Head of caudate nucleus (tissue), 42 donors: ENCODE measurements at places on chromosomes 2 and 18.

GRCh38 chr2:165239230-165239629 is at the start of gene SCN2A:
TSS of gene SCN2A (plus strand) at chr2:165239414. CDS start at chr2:165295824, 56,410 bp downstream.
- no peak for DNase-seq

DNA sequence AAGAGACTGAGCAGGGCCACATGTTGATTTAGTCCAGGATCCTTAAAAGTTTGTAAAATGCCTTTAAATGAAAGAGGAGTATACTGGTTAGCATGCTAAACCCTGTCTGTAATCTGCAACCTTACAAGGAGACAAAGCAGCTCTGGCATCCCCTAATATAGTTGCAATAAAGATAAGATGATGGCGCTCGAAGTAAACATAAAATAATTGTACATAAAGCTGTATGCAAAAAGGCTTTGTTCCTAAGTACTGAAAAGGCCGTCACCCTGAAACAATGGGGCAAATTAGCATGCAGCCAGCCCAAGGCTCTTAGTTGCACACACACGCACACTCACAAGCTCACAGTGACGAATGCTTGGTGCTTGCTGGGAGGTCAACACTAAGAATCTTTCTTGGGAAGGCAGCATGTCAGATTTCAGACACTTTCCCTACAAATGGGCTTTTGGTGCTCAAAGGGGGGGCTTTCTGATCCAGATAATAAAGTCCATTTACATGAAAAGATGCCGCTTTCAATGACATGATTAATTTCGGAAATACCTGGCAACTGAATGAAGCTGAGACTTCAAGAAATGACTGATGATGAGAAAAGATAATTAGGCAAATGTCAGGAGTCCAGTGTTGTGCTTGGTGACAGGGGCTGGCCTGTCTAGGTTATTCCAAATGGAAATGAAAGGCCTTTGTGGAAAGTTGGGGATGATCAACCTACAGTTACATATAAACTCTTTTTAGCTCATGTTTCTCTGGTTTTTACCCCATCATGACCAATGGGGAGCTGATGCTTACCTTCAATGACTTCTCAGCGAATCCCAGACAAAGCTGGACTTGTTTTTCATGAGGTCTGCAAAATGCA is 370.3 kb downstream of the MEIS1 start:
- no peak for DNase-seq

- DNase-seq, result no peak
Observed at GRCh38 chr2:151408788-151409600, 708 bp upstream of the RIF1 start.

GRCh38 chr2:18487106-18487913 is 73.1 kb downstream of the RDH14 start:
- DNase-seq, result no peak

- no peak for DNase-seq
Observed at GRCh38 chr2:182077023-182077422, 91.4 kb downstream of the PPP1R1C start.

DNA sequence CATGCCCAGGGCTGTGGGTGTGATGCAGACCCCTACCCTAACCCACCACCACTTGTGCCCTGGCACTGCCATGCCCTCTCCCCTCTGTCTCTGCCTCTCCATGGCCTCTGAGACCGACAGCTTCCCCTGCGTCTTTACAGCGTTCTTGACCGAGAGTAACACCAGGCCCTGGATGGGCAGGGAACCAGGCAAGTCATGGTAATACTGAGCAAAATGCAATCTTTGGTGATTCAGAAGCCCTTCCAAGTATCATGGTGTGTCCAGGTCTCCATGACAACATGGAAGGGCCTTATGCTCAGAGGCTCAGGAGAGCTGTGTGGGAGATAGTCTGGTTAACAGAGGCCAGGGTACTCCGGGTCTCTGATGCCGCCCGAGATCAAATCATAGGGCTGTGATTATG is 176.1 kb downstream of the KLHL29 start:
- no peak for DNase-seq

DNA sequence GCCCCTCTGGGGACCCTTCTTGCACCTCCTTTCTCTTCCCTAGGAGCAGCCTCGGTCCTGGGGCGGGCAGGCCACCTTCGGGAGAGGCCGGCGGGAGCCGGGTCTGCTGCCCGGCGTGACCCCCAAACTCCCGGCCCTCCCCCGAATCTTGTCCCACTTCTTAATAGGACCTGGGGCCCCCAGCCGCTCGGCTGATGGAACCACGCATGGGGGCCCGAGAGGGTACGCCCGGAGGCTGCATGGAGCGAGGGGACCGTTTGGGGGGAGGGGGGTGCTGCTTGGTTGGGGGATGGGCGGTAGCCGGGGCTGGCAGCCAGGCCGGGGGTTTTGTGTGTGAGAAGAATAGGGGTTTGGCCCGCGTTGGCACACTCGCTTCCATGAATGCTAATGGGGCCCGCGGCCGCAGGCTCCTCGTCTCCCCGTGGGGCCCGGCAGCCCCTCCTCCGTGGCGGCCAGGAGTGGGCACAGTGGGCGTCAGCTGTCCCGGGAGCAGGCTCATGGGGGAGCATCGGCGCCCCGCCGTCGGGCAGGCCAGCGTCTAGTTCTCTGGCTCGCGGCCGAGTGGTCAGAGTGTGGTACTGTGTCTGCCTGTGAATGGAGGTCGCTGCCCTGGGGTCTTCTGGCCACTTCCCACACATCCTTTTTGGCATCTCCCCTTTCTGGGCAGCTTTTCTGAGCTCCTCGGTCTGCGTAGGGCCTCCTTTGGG is 1.0 kb downstream of the GAREM2 start:
- DNase-seq, result peak; percentile 41

GRCh38 chr2:37627710-37628109 is 43.7 kb downstream of the CDC42EP3 start:
- DNase-seq, result no peak

DNA sequence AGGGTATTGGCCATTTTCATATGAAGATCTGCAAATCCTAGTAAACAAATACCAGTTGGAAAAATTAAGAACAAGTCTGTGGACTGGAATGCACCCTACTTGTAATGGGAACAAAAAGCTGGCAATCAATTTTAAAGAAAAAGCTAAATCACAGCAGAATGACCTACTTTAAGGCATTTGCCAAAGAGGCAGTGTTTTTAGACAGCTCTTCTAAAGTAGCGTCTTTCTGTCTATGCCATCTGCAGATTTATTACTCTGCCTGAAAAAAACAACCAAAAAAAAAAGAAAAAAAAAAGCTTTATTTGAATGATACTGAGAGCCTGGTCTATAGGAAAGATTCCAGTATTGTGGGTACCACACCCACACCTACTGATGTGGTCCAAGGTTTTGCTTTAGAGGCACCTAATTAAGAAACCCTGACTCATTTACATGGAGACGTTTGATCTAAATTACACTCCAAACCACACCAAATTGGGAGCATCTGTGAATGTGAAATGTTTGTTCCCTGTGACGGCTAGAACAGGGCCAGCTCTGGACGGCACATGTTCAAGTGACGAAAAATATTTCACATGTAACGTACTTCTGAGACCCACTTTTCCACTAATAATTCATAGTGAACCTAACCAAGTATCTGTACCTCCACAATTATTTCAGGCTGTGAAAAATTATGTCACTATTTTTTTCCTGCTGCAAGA is 597.1 kb downstream of the ARHGAP15 start:
- DNase-seq, result no peak

DNA sequence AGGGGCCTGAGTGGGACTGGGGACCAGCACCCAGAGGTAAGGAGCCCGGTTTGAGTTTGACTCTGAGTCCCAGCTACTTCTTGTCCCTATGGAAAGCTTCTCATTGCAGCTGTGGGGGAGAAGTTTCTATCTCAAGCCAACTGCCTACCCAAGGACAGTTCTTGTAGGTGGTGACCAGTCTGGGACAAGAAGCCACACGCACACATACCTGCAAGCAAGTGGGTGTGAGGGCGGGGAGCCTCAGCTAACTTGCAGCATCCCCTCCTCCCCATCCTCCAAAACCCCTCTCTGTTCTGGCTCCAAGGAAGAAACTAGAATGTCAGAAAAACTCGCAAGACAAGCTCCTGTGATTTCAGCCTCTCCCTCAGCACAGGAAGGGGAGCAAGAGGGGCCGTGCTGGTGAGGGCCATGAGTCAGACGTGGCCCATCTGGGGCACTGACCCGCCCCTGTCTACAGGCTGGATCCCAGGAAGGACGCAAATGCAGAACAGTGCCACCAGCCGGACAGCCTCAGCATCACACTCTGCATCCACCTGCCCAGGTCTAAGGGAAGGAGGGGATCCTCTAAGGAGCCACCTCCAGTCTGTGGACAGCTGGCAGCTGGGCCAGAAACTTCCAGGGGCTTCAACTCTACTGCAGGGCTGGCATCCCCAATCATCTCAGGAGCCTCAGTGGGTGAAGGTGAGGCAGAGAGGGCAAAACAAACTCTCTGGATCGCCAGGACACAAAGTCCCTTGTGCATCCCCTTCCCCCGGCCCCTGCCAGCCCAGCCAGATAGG is 103.4 kb downstream of the TNS1 start:
- no peak for DNase-seq

GRCh38 chr18:58525928-58526424 is 102.9 kb downstream of the ALPK2 start:
- DNase-seq, result no peak

- DNase-seq, result no peak
Observed at GRCh38 chr18:72935744-72936143, 68.0 kb upstream of the NETO1 start.

GRCh38 chr2:3606028-3606369 is 11.1 kb downstream of the COLEC11 start:
- no peak for DNase-seq

GRCh38 chr2:12824351-12824777 is 107.6 kb downstream of the TRIB2 start:
- DNase-seq, result no peak

DNA sequence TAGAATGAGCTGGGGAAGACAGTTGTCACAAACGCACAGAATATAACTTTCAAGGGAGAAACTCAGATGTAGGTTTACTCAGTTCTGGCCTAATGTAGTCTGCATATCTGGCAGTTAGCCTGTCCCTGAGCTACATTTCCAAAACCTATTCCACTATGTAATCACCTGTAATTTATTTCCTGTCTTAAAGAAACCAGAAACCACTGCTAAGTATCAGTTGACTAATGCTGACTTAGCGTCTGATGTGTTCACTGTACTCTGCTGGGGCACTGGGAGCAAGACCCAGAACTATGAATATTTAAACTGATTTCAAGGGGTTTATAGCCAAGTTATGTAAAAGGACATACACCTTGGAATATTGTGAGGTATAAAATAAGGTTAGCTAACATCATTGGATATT is 1995.2 kb upstream of the PIK3C3 start:
- DNase-seq, result no peak

DNA sequence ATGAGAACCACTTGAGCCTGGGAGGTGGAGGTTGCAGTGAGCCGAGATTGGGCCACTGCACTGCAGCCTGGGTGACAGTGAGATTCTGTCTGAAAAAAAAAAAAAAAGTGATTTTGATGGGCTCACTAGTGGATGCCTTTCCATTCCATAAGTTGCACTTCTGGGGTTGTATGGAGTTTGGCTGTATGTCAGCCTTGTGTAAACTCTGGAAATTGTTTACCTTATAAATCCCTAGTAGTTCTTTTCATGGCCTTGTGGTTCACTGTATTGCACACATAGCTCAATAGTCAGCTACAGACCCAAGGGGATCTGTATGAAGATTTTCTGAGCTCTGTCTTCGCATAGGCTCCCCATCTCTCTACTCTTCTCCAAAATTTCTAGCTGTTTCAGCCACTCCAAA is 131.9 kb downstream of the SOX11 start:
- DNase-seq, result no peak

GRCh38 chr2:195535911-195536522 is 121.0 kb upstream of the SLC39A10 start:
- DNase-seq, result no peak

DNA sequence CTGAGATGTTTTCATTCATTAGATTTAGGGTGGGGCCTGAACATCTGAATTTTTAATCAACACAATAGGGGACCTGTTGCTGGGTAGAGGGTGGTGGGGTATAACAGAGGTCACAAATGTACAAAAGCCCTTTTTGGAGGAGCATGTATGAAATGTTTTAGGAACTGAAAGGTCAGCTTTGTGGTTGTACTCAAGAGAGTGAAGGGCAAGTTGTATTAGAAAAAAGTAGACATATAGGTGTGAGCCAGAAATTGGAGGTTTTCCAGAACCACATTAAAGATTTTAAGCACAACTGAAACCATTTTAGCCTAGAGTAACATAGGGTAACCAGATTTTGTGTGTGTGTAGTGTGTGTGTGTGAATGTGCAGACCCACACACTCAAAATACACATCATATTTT is 62.3 kb downstream of the PTPRM start:
- no peak for DNase-seq

DNA sequence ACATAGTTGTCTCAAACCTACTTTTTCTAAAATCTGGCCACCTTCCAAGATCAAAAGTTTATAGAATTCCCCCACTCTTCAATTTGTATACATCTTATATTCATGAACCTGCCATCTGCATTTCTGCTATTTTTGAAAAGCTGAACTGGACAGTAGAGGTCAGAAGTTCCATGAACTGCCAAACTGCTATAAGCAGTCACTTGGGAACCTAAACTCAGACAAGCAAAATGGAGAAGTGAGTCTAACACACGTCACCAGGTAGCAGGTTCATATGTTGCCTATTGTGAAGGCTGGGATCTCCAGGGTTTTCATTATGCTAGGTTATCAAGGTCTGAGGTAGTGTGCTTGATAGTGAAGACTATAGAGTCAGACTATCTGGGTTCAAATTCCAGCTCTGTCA is 2.0 kb upstream of the MYO1B start:
- DNase-seq, result no peak

- no peak for DNase-seq
Observed at GRCh38 chr2:173886613-173887012, 78.6 kb downstream of the SP3 start.

DNA sequence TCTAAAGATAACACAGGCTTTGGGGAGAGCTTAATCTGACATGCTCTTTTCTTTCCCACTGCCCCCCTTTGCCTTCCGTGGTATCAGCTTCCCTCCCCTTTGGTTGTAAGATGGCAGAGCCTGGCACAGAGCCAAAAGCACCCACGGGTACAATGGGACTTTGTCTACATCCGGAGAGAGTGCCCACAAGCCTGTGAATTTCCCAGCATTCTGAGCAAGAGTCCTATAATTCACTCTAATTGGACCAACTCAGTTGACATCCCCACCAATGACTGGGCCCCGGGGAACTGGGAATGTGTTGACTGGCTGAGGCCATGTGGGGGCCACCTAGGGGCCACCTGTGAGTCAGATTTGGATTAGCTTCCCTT is 20.1 kb upstream of the C2orf72 start:
- peak; percentile 93 for DNase-seq

DNA sequence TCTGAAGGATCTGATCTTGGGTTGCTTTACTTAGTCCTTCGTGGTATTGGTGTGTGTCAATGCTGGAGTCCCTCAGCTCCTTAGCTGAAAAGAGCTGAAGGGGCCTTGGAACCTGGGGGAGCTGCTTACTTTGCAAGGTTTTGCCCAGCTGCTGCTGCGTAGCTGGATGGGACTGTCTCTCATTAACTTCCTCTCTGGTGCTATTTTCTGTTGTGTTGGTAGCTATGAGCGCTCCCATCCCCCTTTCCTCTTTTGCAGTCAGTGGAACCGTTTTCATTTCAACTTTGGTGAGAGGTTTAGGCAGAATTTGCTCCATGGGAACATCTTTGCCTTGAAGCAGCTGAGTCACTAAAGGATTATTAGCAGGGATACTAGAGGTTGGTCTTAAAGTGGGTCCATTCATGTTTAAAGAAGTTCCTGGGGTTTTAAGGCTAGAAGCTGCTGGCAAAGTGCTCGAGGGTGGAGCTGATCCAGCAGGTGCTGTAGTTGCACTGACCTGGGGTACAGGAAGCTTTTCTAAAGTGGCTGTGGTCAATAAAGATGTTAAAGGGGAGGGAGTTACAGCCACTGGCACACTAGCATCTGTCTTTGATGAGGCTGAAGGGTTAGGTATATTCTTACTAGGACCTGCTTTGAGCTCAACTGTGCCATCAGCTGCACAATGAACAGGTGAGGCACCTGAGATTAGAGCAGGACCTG is 69.9 kb upstream of the DTNB start:
- no peak for DNase-seq

- DNase-seq, result no peak
Observed at GRCh38 chr2:232418056-232418455, 11.4 kb downstream of the ALPG start.
